H1 (cell line): ENCODE measurements at places on chromosomes 4 and X.
A peak's percentile ranks its signal among the peaks of the same experiment; 100 is the strongest.

DNA sequence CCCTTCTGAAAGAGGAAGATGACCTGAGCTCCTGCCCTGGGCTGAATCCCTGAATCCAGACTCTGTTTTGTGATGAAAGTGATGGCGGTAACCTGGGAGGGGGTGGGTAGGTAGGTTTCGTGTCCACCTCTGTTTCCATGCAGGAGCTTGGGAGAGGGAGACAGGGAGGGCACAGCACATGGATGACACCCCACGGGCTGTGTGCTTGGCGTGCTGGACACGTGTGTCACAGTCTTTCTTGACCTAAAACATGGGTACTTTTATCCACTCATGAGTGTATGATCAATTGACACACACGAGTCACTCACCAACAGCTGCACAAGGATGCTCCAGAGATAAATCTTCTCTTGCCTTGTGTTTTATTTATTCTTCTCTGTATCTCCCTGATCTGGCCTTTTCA is 111.5 kb downstream of the DHRSX start:
- no peaks in the 10 kb centered on the region for H3K36me3 ChIP-seq
- DNase-seq, result no peak
- no peaks in the 10 kb centered on the region for H3K27me3 ChIP-seq
- H3K4me3 ChIP-seq, result no peak overlapping the region
- no peaks in the 10 kb centered on the region for H3K4me1 ChIP-seq
- H3K27ac ChIP-seq, result no peak overlapping the region

- H3K27me3 ChIP-seq, result no peaks in the 10 kb centered on the region
- H3K36me3 ChIP-seq, result no peaks in the 10 kb centered on the region
- H3K27ac ChIP-seq, result no peak overlapping the region
- no peak overlapping the region for H3K4me3 ChIP-seq
- H3K4me1 ChIP-seq, result no peaks in the 10 kb centered on the region
These were observed 210.1 kb upstream of the FAT4 start for GRCh38 chr4:125104616-125105015.

DNA sequence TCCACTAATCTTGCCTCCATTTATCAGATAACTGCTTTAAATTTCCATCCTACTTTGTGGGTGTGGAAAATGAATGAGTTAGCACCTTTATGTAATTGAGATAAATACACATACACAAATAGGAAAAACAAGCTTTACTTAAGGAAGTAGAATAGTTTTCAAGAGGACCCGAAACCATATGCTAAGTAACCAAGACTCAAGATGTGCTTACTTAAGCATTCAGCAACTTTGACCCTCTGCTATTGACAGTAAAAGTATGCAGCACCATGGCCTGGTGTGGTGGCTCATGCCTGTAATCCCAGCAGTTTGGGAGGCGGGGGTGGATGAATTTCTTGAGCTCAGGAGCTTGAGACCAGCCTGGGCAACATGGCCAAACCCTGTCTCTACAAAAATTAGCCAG is 29.9 kb downstream of the RNF175 start:
- H3K36me3 ChIP-seq, result no peaks in the 10 kb centered on the region
- no peak overlapping the region for H3K4me3 ChIP-seq
- no peak overlapping the region for H3K27ac ChIP-seq
- DNase-seq, result no peak
- no peaks in the 10 kb centered on the region for H3K4me1 ChIP-seq
- no peaks in the 10 kb centered on the region for H3K27me3 ChIP-seq

GRCh38 chrX:73977542-73978169 is 326.3 kb upstream of the ZCCHC13 start:
- no peaks in the 10 kb centered on the region for H3K27me3 ChIP-seq
- peak overlapping the region; percentile 63 for H3K27ac ChIP-seq
- no peak for DNase-seq
- no peaks in the 10 kb centered on the region for H3K4me1 ChIP-seq
- H3K36me3 ChIP-seq, result no peaks in the 10 kb centered on the region

DNA sequence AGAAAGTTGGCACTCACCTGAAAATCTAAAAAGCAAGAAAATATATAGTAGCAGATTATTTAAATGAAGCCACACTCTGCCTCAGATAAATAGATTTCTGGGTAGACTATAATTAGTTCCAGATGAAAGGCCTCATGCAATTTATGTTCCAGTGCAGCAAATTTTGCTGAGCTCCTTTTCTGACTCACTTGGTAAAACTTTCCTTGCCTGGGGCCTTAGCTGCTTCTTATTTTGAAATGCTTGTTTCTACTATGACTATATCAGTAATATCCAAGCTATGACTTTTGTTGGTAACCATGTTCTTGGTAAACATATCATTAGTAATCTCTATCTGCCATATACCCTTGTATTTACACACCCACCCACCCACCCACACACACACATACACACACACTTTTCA is 961.8 kb downstream of the SH3BGRL start:
- no peak overlapping the region for H3K4me3 ChIP-seq
- no peaks in the 10 kb centered on the region for H3K36me3 ChIP-seq
- no peak for DNase-seq
- no peaks in the 10 kb centered on the region for H3K4me1 ChIP-seq
- H3K27me3 ChIP-seq, result no peaks in the 10 kb centered on the region

- H3K4me3 ChIP-seq, result no peak overlapping the region
- no peak overlapping the region for H3K27ac ChIP-seq
- H3K27me3 ChIP-seq, result no peaks in the 10 kb centered on the region
- DNase-seq, result no peak
These were observed 9.5 kb downstream of the FHDC1 start for GRCh38 chr4:152945639-152946038.

DNA sequence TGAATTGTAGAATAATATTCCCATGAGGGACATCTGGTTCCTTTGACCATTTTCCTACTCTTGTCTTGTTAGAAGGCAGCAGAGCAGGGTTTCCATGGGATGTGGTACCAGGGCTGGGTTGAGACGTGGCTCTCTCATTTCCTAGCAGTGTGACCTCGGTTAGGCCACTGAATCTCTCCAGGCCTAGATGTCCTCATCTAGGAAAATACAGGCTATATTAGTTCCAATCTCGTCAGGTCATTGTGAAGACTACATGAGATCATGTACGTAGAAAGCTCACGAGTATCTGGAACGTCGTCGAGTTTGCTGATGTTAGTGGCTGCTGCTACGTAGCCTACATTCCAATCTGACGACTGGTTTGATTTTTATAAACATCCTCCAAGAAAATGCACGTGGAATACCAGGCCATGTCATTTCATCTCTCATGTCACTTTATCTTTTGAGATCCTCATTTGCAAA is 278.2 kb upstream of the GATB start:
- H3K4me3 ChIP-seq, result no peak overlapping the region
- H3K27ac ChIP-seq, result no peak overlapping the region
- peaks cover 2% of the 10 kb centered on the region for H3K4me1 ChIP-seq
- no peaks in the 10 kb centered on the region for H3K27me3 ChIP-seq

GRCh38 chrX:150790021-150790420 is 96.8 kb downstream of the MTMR1 start:
- peaks cover 9% of the 10 kb centered on the region for H3K36me3 ChIP-seq
- H3K27ac ChIP-seq, result no peak overlapping the region
- H3K4me1 ChIP-seq, result no peaks in the 10 kb centered on the region
- H3K4me3 ChIP-seq, result no peak overlapping the region

DNA sequence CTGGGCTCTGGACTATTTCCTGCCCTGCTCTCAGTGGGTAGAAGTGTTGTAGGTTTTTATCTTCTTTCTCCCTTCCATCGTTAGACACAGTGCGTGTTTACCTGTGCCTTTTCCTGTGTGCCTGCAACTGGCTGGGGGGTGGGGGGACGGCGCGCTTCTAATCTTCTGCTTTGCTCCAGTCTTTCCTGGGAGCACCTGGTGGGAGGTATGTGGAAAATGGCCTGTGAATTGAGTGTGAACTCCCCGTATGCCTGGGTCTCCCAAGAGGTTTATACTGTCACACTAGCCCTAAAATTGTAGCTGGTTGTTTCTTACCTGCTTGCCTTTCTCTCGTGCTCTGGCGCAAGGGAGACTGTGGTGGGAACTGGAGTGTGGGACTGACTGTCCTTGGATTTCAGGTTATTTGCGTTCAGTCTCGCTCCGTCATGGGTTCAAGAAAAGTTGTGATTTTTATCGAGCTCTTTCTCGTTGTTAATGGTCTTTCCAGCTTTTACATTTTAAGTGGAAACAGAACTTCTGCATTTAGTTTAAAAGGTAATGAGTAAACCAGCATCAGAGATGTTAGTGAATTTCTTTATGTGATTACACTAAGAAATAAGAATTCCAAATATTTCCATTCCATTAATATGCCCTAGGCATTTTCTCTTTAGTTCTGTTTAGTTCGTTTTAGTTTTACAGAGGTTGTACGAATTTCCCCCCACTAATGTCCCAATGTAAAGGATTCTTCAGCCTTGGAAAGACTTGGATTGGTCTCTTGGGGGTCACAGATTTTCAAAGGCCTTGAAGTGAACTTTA is 15.3 kb downstream of the MRPL1 start:
- H3K27me3 ChIP-seq, result no peaks in the 10 kb centered on the region
- no peak for DNase-seq
- H3K36me3 ChIP-seq, result no peaks in the 10 kb centered on the region
- peak overlapping the region; percentile 55; the same call in 1 of the 2 replicates for H3K27ac ChIP-seq
- no peak overlapping the region for H3K4me3 ChIP-seq

DNA sequence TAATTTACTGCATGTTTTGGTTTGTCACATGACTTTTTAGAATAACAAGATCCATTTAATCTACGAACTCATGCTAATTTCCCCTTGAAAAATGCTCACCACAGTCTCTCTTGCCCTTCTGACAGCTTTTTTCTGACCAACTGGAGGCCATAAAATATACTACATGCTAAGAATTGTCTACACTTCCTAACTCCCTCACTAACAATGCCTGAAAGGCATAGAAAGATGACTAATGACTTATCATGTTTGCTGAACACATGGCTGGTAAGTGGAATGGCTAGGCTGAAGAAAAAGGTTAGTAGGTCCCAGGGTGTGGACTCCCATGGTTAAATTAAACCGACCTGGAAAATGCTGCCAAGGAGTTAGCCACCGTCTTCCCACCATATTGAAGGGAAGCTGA is 309.9 kb downstream of the SPOCK3 start:
- H3K4me3 ChIP-seq, result no peak overlapping the region
- H3K27ac ChIP-seq, result no peak overlapping the region

DNA sequence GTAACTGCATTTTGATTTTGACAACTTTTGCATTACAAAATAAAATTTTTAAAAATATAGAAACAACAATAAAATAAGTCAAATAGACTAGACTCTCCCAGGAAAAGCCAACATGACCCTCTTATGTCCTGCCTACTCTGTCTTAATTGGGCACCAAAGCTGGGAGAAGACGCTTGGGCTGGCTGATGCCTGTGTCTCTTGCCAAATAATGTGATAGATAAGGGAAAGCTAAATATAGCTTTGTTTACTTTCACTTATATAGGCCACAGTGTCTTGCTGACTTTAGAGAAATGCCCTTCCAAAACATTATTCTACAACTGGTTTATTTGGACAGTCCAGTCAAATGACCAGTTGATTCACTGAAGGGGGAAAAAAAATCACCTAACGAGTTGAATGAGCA is 54.2 kb downstream of the FMR1NB start:
- no peaks in the 10 kb centered on the region for H3K36me3 ChIP-seq
- no peak overlapping the region for H3K4me3 ChIP-seq
- H3K4me1 ChIP-seq, result no peaks in the 10 kb centered on the region

DNA sequence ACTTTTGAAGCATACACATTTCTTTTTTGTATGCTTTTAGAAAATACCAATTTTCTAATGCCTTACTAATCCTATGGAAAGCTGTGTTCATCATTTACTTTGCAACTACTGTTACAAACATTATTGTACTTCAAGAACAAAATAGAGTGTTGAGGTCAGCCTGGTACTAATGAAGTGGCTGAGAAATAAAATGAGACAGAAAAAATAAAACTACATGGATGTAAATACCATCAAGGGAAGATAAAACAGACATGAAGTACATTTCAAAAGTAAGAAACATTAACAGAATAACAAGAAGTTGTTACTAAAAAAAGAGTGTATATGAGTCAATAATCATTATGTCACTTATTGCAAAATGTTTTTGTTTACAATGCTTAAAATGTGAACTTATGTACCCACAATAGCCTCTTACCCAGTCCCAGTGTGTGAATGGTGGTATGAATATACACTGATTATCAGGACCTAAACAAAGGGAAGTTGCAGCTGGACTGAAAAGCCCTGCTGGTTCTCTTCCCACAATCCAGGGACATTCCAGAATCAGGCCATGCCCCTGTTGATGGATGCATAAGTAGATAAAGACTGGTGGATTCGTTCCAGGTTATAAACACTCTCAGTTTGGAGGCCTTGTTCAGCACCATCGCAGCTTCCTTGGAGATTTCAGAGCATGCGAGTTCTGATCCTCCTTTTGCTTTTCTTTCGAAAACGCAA is 2.4 kb upstream of the CSN3 start:
- H3K27me3 ChIP-seq, result no peaks in the 10 kb centered on the region
- H3K4me1 ChIP-seq, result no peaks in the 10 kb centered on the region
- no peak for DNase-seq
- no peaks in the 10 kb centered on the region for H3K36me3 ChIP-seq
- no peak overlapping the region for H3K27ac ChIP-seq
- no peak overlapping the region for H3K4me3 ChIP-seq

GRCh38 chr4:93828332-93828994 is at the start of gene ATOH1:
ATOH1 (plus strand) TSS chr4:93828753; CDS start chr4:93828927, 174 bp downstream.
- peaks cover 15% of the 10 kb centered on the region for H3K4me1 ChIP-seq
- peak; percentile 84 for DNase-seq
- peak within 1 kb of the TSS; percentile 57 for H3K4me3 ChIP-seq
- peaks cover 37% of the 10 kb centered on the region for H3K27me3 ChIP-seq

DNA sequence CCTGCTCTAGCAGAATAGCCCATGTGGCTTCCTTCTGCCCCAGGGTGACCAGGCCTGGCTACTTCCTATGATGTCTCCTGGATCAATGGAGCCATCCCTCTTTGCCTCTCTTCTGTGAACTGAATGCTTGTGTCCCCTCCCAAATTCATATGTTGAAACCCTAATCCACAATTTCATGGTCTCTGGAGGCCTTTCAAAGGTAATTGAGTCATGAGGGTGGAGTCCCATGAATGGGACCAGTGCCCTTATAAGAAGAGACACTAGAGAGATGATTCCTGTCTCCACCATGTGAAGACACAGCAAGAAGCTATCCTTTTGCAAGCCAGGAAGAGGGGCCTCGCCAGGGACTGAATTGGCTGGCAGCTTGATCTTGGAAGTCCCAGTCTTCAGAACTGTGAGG is 18.4 kb downstream of the CCKAR start:
- no peaks in the 10 kb centered on the region for H3K4me1 ChIP-seq
- no peaks in the 10 kb centered on the region for H3K27me3 ChIP-seq
- no peaks in the 10 kb centered on the region for H3K36me3 ChIP-seq

- no peak overlapping the region for H3K4me3 ChIP-seq
- no peaks in the 10 kb centered on the region for H3K27me3 ChIP-seq
- DNase-seq, result no peak
- peaks cover 17% of the 10 kb centered on the region for H3K4me1 ChIP-seq
- H3K27ac ChIP-seq, result no peak overlapping the region; the same call in 1 of the 2 replicates
- no peaks in the 10 kb centered on the region for H3K36me3 ChIP-seq
These were observed 58.8 kb downstream of the PPP3CA start for GRCh38 chr4:101288365-101289145.
